ENCODE measurements at places on chromosomes 2 and 18. TPM values are rescaled to one million over a fixed set of nuclear protein-coding genes. Genes with fewer than 3 reads are reported as not detected.

GRCh38 chr2:7567646-7568045, 650.4 kb downstream of the RNF144A start:
- DNase-seq, result peak; percentile 64
- H3K4me1 ChIP-seq, result peaks cover 40% of the 10 kb centered on the region
- peak overlapping the region; percentile 16 for H3K27ac ChIP-seq

DNA sequence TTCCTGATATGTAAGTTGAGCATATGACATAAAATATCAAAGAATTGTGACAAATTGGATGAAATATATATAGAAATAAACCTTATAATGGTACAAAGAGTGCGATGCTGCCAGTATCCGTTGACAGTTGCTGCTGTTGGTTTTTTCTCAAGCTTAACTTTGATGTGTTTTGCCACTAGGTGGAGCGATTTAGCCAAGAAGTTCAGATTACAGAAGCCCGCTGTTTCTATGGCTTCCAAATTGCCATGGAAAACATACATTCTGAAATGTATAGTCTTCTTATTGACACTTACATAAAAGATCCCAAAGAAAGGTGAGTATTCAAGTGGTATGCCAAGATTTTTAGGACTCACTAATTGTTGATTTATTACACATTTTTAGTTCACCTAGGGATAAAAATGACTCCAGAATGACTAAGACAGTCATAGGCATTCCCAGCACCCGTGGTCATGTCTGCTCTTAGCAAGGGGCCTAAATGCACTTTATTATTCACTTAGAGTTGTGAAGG, 2.1 kb downstream of the RRM2 start:
- H3K36me3 ChIP-seq, result no peaks in the 10 kb centered on the region
- no peak overlapping the region for H3K4me3 ChIP-seq
- H3K27me3 ChIP-seq, result peaks cover 5% of the 10 kb centered on the region
- peak; percentile 79 for DNase-seq
- peaks cover 48% of the 10 kb centered on the region for H3K4me1 ChIP-seq
- H3K27ac ChIP-seq, result no peak overlapping the region

- peaks cover 12% of the 10 kb centered on the region for H3K4me1 ChIP-seq
- H3K4me3 ChIP-seq, result peak overlapping the region; percentile 87
- H3K27me3 ChIP-seq, result no peaks in the 10 kb centered on the region
- no peaks in the 10 kb centered on the region for H3K36me3 ChIP-seq
- H3K27ac ChIP-seq, result peak overlapping the region; percentile 66
Observed at GRCh38 chr18:54358495-54359040, 862 bp downstream of the C18orf54 start.

DNA sequence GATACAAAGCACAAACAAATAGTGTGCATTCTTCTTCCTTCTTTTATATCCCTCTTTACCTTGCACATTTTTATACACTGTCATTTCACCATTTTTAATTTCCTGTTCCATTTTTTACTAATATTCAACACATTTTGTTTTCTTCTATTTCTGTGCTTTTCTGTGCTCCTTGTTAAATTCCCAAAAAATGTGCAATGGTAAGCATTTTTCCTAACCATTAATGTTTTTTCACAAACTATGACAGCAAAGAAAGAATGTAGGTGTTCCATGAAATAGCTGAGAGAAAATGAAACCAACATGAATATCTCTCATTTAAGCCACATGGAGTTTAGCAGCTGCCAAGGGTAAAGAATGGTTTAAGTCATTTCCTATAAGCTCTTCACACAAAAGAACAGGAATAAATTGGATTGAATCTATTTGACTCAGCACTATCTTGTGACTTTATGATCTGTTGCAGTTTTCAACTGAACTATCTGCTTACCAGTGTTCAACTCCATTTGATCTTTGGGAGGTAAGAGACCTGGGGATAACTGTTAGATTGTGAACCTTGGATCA, 145.7 kb upstream of the CDH19 start:
- no peak overlapping the region for H3K27ac ChIP-seq
- H3K4me1 ChIP-seq, result no peaks in the 10 kb centered on the region
- H3K36me3 ChIP-seq, result no peaks in the 10 kb centered on the region
- no peaks in the 10 kb centered on the region for H3K27me3 ChIP-seq

DNA sequence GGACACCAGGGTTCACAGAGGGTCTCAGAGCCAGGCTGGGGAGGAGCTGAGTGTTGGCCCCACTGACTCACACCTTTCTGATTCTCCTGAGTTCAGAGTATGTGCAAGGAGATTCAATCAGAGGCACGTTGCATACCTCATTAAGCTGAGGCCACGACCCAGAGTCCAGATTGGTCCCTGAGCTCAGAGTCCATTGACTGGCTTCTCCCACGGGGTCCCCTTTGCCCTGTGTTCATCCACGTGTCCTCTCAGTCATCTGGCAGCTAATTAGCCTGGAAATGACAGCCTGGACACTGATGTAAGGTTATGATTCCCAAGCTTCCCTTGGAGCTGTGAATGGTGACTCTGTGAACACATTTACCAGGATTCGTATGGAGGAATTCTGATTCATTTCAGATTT, 267.2 kb downstream of the SH3BP4 start:
- no peak overlapping the region for H3K4me3 ChIP-seq
- DNase-seq, result no peak
- no peaks in the 10 kb centered on the region for H3K36me3 ChIP-seq

- H3K27me3 ChIP-seq, result no peaks in the 10 kb centered on the region
- H3K27ac ChIP-seq, result no peak overlapping the region
- H3K4me3 ChIP-seq, result no peak overlapping the region
Observed at GRCh38 chr2:28276076-28276618, 116.5 kb upstream of the FOSL2 start.

DNA sequence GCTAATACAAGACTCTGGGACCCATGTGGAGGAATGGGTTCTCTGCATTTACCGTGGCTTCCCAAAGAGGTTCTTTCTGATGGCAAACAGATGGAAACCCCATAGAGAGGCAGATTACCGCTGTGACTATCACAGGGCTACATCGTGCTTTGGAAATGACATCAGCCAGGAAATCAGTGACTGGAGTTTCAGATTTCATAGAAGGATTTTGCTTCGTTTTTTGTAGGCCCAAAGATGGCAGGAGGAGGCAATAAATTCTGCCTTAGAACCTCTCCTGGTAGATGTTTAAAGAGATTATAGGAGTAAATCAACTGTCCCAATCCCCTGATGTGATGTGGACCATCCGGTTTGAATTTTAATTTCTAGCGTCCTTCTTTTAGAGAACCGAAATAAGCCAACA, 214.1 kb downstream of the AGPS start:
- H3K4me1 ChIP-seq, result no peaks in the 10 kb centered on the region
- H3K4me3 ChIP-seq, result no peak overlapping the region
- DNase-seq, result no peak
- no peaks in the 10 kb centered on the region for H3K36me3 ChIP-seq

GRCh38 chr2:54559006-54559445, 102.9 kb downstream of the SPTBN1 start:
- no peaks in the 10 kb centered on the region for H3K27me3 ChIP-seq
- DNase-seq, result no peak
- peaks cover 37% of the 10 kb centered on the region for H3K4me1 ChIP-seq
- peak overlapping the region; percentile 94 for H3K4me3 ChIP-seq
- H3K27ac ChIP-seq, result peak overlapping the region; percentile 83

- no peaks in the 10 kb centered on the region for H3K36me3 ChIP-seq
- no peak overlapping the region for H3K4me3 ChIP-seq
- no peak for DNase-seq
- H3K27me3 ChIP-seq, result no peaks in the 10 kb centered on the region
- H3K27ac ChIP-seq, result no peak overlapping the region
Observed at GRCh38 chr2:225894236-225894980, 494.9 kb downstream of the NYAP2 start.

The MBD1 gene
- polyA plus RNA-seq, result 39.2 TPM

The ACMSD gene
- polyA plus RNA-seq, result not detected

The ERMN gene
- 0.13 TPM for polyA plus RNA-seq

The OTOS gene
- not detected for polyA plus RNA-seq

The ANKRD39 gene
- 42.5 TPM for polyA plus RNA-seq

The SLC4A5 gene
- 0.25 TPM for polyA plus RNA-seq

The GAD1 gene
- not detected for polyA plus RNA-seq

The GBX2 gene
- not detected for polyA plus RNA-seq

All from CD4-positive, alpha-beta memory T cell (primary cell).